ENCODE measurements at places on chromosomes 2 and 18.

GRCh38 chr2:217798743-217799562 lies 203.8 kb downstream of the TNS1 start:
- no peak for DNase-seq

DNA sequence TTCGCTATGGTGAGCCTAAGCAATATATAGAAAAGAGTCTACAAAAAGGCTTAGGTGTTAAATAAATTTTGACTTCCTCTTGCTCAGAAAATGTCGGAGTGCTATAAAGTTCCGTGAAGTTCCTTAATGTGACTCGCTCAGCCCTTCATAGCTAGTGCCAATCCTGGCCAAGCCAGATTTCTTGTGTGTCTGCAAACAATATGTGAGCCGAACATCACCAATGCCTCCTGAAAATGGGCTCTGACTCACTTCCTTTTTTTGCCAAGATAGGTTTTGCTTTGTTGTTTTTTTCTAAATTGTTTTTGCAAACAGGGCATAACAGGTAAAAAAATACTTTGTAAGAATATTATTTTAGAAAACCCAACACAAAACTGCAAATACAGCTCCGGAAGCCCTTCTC lies 26.1 kb downstream of the CDC42EP3 start:
- no peak for DNase-seq

- no peak for DNase-seq
Measured at GRCh38 chr2:60379684-60380083, 173.8 kb downstream of the BCL11A start.

- no peak for DNase-seq
Measured at GRCh38 chr18:44186001-44186400, 494.7 kb upstream of the SETBP1 start.

DNA sequence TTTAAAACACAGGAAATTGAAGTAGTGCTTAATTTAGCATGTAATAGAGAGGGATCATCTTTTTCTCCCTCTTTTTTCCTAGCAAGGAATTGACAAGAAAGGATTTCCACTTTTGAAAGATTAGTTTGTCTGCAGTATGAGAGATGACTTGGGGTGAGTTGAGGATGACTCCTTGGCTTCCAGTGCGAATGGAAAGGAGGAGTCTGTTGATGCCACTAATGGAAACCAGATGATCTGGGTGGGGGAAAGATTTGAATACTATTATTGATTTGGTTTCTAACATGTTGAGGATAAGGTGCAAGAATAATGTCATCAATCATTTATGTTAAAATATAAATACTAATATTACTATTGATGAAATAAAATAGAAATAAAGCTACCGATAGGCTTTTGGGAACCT lies 205.4 kb downstream of the PPP1R1C start:
- no peak for DNase-seq

DNA sequence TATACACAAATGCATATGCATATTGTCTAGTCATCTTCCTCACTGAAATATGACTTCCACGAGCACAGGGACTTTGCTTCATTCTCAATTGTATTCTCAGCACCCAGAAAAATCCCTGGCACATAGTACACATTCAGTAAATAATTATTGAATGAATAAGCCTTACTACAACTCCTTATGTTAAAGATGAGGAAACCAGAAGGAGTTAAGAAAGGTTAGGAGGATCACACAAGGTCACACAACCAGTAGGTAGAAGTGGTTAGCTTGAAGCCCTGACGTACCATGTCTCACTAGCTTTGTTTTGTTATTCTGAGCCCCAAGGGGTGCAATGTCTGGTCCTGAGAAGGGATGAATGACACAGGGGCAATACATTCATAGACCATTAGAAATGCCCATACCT lies 220.9 kb upstream of the PID1 start:
- no peak for DNase-seq

DNA sequence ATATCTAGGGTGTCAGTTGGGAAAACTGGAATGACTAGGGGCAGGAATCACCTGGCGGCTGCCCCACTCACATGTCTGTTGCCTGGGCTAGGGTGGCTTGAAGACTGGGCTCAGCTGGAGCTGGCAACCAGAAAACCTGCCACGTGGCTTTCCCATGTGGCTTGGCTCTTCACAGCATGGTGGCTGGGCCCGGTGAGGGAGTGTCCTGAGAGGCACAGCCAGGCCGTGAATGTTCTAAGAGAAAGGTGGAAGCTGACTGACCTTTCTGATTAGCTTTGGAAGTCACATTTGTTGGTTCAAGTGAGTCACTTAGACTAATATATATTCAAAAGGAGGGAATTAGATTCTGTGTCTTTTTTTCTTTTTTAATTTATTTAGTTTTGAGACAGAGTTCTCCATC lies 22.7 kb downstream of the SP5 start:
- DNase-seq = no peak

GRCh38 chr2:230268606-230269243 lies 43.2 kb downstream of the SP140 start:
- DNase-seq = no peak

DNA sequence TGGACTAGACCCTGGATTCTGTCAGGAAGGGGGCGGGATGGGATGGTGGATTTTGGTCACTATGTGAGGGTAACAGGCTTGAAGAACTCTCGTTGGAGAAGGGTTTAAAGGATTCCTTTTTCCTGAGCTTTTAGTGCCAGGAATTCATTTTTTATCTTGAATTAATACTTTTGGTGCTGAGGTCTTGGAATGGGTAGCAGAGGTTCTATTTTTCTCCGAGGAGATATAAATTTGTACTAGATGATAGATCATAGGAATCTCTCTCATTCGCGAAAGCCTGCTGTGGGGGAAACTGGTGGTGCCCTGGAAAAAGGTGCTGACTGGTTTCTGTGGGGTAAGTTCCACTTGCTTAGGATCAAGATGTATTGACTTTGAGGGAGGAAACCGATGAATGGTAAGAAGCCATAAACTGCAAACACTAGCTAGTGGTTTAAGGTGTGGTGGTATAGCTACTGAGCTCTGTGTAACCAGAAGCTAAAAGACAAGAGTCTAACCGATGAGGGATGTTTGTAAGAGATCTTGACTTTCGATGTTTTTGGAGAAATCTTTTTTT lies 706 bp downstream of the AGPS start:
- no peak for DNase-seq

DNA sequence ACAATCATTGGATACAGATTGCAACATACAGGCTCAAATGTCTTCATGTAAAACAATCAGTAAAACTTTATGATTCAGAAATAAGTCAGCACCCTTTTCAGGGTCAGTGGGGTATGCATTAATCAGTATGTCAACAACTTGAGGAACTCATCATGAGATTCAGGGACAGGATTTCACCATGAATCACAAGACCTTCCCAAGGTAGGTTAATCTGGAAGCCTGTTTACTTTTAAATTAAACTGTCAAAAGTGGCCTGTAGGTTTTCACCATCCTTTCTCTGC lies 104.8 kb downstream of the SP100 start:
- no peak for DNase-seq

- DNase-seq = peak; percentile 68
Measured at GRCh38 chr18:50194631-50195532, at the start of gene MYO5B. MYO5B (minus strand) TSS chr18:50195147; CDS start chr18:50194793, 354 bp downstream.

DNA sequence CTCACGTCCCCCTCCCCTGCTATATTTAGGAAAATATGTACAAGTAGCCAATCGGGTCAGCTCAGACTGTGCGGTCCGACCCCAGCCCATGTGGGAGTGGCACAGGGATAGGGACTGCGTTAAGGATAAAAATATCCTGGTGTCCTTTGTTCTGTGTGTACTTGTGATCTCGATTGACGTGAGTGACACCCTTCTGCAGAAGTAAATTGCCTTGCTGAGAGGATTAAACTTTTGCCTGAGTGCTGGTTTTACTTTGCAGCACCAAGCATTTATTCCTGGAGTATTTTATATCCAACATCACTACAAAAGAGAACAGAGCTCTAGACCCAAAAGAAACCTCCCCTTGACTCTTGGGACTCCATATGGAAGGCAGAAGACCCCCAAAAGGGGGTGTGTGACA lies 28.0 kb upstream of the RALBP1 start:
- no peak for DNase-seq

GRCh38 chr18:60377778-60378469 lies 5.3 kb upstream of the MC4R start:
- no peak for DNase-seq

DNA sequence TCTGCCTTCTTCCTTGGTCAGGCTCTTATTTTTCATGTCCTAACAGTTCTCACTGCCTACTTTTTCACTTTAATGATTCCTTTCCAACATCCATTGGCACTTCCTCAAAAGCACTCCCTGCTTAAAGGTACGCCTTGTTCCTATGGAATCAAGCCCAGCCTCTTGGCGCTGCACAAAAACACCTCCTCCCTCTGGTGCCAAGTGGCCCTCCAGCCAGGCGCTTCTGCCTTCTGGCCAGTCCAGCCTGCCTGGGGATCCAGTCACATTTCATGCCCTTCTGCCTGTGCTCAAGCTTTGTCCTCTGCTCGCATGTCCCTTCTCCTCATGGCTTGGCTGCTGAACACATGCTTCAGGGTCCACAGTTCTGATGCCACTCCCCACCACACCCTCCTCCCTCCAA lies 6.3 kb downstream of the TPRKB start:
- no peak for DNase-seq

GRCh38 chr2:100142393-100142792 lies at the start of gene AFF3:
AFF3 (minus strand) TSS chr2:100142590; CDS start chr2:100104454, 38,136 bp downstream.
- peak; percentile 75 for DNase-seq

DNA sequence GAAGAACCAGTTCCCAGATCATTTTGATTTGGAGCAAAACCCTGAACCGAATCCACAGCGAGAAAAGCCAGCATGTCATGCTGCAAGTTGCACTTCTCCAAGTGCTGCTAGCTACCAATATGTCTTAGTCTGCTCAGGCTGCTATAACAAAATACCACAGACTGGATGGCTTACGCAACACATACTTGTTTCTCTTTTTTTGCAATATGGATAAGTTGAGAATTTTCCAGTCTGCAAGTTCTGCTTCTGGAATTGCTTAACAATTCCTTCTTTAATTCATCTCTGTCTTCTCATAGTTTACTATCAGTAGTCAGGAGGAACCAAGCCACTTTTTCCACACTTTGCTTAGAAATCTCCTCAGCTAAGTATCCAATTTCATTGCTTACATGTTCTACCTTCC lies 105.9 kb upstream of the RBBP8 start:
- no peak for DNase-seq
